ENCODE measurements at places on chromosomes 7 and 10.

DNA sequence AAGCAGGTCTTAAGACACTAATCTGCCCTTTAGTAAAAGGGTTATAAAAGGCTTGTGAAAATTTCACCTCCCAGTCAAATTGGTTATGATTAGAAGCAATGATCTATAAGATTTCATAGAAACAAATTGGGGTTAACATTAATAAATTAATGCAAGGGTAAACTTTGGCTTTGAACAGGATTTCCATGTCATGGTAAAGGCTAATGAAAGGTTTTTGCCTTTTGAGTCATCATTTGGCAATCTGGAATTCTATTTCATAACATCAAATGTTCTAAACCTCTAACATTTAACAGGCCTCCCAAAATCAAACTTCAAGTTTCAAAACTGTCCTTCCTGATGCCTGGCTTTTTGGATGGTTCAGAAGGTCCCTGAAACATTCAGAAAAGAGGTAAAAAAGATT, 62.4 kb downstream of the COA1 start:
- no peak for DNase-seq

GRCh38 chr7:109763611-109764010, 1193.9 kb downstream of the DNAJB9 start:
- DNase-seq: no peak

DNA sequence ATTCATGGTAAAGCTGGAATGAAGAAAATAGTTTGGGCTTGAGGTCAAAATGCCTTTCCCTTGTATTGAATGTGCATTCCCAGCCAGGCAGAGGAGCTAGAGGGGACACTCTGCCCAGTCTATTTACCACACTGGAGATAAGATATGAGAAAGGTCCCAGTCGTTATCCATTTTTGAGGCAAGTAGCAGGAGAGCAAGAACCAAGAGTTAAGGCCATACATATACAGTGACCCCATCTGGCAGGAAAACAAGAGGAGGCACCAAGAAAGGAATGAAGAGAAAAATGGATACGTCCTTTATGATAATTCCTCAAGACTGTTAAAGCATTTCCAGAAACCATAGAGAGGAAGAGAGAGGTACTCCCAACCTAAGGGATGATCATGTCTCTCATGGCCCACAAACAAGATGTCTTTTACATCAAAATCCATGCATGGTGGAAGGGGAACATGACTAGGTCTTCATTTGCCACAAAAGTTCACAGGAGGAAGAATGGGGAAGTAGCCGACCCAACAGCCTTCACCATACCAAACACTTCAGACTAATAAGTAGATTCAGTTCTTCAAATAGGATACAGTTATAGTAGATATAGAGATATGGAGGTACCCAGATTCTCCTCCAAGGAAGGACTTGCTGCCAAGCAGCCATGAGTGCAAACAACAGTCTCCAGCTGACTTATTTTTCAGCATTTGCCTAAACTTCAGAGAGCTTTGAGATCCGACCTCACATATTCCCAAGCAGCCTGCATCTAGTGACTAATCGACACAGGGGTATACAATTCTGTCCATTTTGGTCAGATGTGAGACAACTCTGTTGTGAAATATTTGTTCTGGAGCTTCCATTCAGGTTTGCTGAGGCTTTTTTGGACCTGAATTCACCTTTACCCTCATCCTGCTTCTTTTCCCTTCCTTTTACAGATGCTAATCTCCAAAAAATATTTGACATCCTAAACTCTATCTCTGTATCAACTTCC, 61.1 kb upstream of the CCDC71L start:
- no peak for DNase-seq

DNA sequence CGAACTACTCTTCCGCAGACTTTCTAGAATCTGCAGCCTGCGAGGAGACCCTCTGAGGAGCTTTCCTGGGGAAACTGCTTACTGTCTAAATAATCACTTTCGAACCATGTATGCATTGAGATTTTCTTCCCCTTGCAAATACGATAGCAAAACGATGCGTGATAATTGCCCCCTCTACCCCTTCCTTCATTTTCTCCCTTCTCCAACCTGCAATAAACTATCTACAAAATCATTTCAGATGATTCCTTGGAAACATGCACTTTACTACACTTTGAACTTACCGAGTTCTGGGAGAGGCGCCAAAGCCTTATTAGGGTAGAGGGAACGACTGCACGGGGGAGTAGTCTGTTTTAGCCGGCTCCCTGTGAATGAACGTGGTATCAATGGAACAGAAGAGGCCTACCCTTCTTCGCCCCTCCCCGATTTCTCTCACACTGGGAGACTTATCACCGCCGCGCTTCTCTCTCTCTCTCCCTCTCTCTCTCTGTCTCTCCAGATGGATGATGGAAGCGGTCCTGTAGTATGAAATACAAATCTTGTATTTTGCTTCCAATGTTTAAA, at the start of gene FGFBP3:
TSS of gene FGFBP3 (minus strand) at position 370 of the 561 bp plus-strand sequence. CDS start 517 bp downstream, outside the sequence.
- DNase-seq: no peak

DNA sequence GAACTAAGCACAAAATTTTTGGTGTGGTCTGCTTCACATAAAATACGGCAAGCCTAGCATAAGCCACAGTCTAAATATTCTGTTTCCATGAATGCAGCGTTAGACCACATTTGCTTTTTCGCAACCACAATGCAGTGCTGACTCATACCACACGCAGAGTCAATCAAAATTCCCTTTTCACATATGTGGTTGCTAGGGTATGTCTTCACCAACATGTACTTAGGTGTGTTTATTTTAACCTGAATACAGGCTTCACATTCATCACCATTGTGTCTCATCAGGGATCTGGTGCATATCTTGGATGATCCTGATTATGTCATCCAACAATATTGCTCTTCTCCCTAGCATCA, 90.8 kb downstream of the CHN2 start:
- DNase-seq: no peak

- no peak for DNase-seq
Measured at GRCh38 chr7:55641811-55642210, 69.5 kb upstream of the VOPP1 start.

All from stimulated activated CD8-positive, alpha-beta memory T cell treated with anti-CD3 and anti-CD28 coated beads, Interleukin-15, amount 100 ng/mL, for 24 hours (primary cell).